Mesothelial cell of epicardium (in vitro differentiated cells): ENCODE measurements at places on chromosomes 6 and 20.

DNA sequence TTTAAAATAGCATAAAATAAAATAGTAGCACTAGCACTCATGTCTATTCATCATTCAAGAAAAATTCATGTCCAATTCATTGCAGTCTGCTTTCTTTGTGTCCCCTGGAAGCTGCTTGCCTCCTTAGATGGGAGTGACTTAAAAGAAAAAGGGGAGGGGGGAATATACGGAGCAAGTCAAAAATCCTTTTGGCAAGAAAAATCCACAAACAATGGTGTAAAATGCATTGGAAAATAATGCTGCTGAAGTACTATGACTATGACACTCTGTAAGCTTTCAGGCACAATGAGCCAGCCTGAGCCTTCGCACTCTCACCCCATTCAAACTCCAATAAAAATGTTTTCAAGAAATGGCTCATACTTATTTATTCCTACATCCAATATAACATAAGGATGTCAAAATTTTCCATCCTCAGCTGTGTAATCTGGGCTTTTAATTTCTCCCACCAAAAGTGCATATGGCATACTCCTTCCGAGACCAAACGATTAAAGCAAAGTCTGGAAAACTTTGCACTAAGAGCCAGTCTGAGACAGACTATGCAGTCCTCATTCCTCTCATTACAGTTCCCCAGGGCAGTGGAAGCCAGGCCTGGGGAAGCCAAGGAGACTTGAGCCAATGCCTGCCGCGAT, 790 bp downstream of the NEDD9 start:
- no peak for DNase-seq

GRCh38 chr6:34816635-34817301, 24.9 kb downstream of the BLTP3A start:
- DNase-seq, result no peak

GRCh38 chr6:14775528-14775927, 470.3 kb upstream of the JARID2 start:
- no peak for DNase-seq

DNA sequence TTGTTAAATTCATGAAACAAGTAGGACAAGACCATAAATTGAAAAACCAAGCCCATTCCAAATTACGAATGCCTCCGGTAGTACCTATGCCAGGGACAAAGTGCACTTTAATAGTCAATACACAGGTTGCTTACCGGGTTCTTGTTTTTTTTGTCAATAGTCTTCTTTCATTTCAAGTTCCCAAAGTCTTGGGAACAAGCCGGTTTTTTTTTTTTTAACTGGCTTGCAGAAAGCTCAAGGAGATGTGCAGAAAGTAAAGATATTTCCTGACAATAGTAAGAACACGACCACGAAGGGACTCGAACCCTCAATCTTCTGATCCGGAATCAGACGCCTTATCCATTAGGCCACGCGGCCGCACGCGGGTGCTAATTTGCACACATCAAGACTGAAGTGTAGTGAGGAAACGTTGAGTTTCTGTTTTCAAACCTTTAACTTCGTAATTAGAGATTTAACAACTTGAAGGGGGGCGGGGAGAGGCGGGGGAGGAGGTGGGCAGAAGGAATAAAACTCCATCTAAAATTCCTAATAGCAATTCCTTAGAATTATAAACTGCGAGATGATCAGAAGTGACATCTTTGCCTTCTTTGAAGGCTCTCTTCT, 181.0 kb downstream of the TRIM27 start:
- no peak for DNase-seq

- DNase-seq, result no peak
Measured at GRCh38 chr6:51028276-51028675, 209.6 kb downstream of the TFAP2B start.
